ENCODE measurements at places on chromosomes 1 and 21.

DNA sequence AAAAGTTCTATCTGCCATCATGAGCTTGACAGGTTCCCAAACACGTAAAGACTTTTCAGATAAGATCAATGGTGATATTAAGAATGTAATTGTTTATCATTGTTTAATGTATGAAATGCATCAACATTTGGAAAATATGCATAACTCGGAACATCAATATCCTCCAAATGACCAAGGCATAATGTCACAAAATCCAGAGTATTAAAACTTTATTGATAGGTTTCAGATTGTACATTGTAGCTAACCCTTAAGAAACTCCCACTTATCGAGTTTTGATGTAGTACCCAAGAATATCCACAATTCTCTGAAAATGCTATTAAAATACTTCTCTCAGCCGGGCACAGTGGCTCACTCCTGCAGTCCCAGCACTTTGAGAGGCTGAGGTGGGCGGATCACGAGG lies 12.1 kb upstream of the TNNI1 start:
- no peak for DNase-seq

DNA sequence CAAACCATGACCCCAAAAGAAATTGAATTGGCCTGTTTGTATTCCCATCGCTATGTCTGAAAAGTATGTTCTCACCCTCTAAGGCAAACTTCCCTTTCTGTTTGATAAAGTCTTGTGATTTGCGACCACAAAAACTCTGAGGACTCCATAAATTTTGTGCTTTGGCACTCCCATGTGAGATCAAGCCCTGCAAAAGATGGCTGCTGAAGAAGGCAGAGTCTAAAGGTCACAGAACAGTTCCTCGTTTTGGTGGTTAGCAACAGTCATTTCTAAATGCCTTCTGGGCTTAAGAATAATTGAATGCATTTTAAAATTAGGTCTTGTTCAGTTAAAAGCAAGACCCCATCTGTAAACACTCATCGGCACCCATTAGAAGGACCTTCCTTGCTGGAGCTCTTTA lies 441.6 kb downstream of the OMA1 start:
- no peak for DNase-seq

GRCh38 chr1:43446388-43446740 lies 7.4 kb downstream of the HYI start:
- DNase-seq, result no peak

DNA sequence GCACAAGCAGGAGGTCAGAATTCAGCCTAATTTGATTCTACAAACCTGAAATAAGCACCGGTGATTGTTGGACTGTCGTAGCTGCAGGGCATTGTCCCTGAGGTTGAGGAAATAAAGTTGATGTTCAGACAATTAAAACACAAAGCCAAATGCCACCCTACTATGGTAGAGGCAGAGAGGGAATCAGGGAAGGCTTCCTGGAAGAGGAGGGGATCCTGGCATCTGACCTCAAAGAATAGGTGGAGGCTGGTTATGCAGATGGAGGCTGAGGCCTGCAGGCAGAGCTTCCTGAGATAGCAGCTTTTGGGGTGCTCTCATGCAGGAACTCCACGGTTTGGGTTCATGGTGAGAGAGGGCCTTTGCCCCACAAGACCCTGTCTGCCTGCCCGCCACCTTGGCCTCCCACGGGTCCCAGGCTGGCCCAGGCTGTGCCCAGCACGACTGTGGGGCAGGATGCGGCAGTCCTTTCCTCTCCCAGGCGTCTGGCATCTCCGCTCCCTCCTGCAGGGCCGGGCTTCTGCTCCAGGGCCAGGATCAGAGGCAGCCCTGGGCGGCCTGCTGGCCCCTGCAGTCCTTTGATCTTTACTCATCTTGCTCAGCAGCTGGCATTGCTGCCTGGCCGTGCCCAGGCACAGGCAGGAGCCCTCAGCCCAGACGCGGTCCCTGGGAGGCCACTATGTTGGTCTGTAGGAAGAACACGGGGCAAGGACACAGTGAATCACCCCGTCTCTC lies 134.1 kb upstream of the VAMP3 start:
- peak; percentile 79 for DNase-seq

GRCh38 chr1:34176830-34177603 lies at the start of gene C1orf94:
Gene C1orf94 (plus strand): TSS chr1:34176907. CDS start chr1:34177790, 883 bp downstream.
- DNase-seq, result no peak

GRCh38 chr1:242023805-242024204 lies 24.9 kb upstream of the MAP1LC3C start:
- DNase-seq, result no peak

DNA sequence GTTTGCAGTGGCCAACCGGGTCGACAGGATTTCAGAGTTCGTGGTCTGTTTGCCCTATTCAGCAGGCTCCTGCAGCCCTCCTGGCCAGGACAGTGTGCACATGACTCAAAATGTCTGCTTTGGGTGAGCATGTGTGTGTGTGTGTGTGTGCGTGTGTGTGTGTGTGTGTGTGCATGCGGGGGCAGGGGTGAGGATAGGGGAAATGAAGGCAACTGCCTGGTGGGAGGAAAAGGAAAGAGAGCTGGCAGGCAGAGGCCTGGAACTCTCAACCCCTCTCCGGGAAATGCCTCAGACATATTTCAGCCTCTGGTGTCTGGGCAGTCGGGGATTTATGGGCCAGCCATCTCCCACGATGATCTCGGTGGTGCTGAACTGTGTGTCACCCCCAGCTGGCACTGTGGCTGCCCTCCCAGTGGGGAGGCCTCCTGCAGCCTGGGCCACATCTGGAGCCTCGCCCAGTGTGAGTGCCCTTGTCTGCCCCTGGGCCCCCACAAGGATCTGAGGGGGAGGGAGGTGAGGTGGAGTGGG lies 15.2 kb downstream of the CDCP2 start:
- no peak for DNase-seq

DNA sequence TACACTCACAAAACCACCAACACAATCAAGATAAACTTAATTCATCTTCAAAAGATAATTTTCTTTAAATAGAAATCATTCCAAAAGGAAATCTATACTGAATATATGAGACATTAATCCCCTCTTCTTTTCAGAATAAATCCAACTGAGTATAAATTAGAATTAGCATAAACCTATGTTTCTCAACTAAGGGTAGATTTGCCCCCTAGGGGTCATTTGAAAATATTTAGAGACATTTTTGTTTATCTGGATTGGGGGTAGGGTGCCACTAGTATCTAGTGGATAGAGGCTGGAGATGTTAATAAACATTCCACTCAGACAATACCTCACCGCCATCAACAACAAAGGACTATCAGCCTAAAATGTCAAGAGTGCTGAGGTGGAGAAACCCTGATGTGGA lies 6.5 kb upstream of the TNFSF4 start:
- DNase-seq, result no peak

GRCh38 chr1:36372617-36373016 lies 13.1 kb downstream of the STK40 start:
- DNase-seq, result no peak

DNA sequence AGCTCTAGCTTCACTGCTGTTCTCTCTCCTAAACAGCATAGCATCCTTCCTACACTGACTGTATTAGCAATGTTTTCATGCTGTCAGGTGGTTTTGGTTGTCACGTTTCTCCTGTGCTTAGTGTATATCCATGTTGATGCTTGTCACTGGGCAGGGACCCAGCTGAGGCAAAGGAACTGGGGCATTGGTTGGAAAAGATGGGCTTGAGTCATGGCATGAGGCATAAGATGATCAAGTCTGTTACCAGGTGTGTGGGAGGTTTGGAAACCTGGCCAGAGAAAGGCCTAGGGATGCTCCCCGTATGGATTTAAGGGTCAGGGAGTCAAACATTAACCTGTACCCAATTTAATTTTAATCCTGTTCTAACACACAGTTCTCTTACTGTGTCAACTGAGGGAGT lies 69.6 kb downstream of the OSBPL9 start:
- DNase-seq, result no peak

DNA sequence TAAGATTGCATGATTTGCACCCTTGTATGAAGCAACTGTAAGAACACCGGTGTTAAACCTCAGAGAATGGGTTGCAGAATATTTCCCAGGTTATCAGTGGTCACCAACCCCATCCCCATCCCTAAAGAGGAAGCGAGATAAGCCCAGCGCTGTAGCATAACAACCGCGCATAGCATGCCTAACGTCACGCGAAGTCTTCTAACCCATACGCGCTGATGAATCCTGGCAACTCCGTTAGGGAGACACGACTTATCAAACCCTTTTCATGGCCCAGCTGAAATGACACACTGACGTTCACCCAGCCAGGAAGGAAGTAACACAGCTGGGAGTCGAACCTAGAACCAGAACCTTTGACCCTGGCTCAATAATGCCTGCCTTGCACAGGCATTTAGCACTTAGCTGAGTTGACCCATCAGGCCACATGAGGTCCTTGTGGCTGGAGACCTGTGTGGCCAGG lies 24.2 kb downstream of the TMEM51 start:
- no peak for DNase-seq

DNA sequence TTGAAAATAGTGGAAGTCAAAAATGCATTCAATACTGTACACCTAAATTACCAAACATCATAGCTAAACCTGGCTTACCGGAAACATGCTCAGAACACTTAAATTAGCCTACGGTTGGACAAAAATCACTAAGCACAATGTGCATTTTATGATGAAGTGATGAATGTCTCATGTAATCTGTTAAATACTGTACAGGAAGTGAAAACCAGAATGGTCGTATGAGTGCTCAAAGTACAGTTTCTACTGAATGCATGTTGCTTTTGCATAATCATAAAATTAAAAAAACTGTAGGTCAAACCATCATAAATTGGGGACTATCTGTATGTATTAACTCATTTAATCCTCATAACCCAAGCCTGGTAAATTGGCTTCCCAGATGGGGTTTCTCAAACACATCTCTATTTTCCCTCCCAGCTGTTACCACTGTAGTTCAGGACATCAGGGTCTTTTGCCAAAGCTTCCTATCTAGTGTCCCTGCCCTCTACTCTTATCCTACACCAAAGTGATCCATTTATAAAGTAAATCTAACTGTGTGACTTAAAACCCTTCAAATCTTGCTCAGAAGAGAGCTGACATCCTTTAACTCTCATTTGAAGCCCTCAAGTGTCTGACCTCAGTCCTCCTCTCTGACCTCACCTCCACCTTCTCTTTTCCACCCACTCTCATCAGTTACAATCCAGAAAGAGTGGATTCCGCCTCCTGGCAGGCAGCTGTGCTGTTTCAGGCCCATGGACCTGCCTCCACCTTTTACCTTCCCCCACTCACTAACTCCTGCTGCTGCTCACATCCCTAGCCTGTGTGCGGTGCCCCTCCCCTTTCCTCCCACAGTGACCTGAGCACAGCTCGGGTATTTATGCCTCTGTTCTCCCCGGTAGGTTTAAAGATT lies 356.4 kb upstream of the ST6GALNAC5 start:
- no peak for DNase-seq
